ENCODE measurements at places on chromosomes 4 and X.

- DNase-seq = no peak
Observed at GRCh38 chr4:55143858-55144257, 18.5 kb upstream of the KDR start.

DNA sequence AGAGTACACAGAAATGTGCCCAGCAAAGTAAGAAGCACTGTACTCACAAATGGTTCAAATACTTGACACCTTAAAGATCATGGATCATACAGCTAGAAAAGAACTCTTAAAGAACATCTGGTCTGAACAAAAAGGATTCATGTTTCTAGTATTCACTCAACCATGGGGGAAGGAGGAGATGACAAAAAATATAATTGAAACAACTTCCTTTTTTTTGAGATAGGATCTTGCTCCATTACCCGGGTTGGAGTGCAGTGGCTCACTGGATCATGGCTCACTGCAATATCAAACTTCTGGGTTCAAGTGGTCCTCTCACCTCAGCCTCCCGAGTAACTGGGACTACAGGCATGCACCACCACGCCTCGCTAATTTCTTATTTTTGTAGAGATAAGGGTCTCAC is 6.0 kb downstream of the DHX15 start:
- peak; percentile 34 for DNase-seq

DNA sequence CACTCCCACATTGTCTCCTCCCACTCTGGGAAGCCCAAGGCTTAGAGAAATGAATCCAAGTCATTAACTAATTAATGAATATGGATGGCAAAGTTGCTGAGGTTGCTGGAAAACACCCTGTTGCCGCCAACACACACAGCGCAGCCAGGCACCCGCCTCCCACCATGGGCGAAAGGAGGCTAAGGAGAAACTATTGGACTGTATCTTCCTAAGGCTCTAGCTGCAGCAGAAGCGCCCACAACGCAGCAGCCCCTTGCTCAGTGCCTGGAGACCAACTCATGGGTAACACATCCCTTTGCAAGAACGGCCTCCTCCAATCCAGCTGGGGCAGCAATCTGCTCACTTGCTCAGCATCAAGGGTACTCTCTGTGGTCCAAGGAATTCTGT is 34.2 kb downstream of the TSC22D3 start:
- no peak for DNase-seq

- DNase-seq = peak; percentile 14
Observed at GRCh38 chr4:113899271-113900070, 80.0 kb downstream of the ARSJ start.

DNA sequence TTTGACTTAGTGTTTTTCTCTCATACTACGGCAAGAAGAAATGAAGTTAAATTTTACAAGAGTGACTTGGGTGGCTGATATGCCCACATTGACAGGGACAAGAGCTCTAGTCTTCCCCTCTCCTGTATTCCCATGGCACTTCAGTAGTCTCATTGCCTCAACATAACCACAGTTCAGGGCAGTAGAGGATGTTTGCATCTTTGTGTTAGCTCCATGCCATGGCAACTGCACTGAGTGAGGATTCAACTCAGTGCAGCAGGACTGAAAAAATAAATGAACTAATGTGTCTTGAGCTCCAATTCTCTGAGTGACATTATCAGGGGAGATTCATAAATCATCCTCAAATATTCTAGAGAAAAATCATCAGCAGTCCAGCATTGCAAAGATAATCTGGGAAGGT is 78.8 kb downstream of the TET2 start:
- no peak for DNase-seq

DNA sequence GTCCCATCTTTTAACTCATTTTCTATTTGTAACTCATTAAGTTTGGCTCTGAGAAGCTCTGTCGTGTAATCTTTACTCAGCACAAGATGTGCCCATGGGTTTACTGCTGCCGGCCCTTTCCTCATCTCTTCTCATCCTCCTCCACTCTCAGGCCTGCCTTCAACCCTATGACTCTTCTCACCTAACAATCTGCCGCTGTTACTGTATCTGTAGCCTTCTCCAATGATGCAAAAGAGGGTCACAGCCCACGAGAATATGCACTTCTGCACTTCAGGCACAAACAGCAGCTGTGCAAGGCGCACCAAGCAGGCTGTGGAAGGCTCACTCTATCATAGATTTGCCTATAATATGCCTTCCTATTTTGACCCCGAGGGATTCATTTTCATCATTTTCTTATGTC is 546.5 kb upstream of the GALNTL6 start:
- no peak for DNase-seq

DNA sequence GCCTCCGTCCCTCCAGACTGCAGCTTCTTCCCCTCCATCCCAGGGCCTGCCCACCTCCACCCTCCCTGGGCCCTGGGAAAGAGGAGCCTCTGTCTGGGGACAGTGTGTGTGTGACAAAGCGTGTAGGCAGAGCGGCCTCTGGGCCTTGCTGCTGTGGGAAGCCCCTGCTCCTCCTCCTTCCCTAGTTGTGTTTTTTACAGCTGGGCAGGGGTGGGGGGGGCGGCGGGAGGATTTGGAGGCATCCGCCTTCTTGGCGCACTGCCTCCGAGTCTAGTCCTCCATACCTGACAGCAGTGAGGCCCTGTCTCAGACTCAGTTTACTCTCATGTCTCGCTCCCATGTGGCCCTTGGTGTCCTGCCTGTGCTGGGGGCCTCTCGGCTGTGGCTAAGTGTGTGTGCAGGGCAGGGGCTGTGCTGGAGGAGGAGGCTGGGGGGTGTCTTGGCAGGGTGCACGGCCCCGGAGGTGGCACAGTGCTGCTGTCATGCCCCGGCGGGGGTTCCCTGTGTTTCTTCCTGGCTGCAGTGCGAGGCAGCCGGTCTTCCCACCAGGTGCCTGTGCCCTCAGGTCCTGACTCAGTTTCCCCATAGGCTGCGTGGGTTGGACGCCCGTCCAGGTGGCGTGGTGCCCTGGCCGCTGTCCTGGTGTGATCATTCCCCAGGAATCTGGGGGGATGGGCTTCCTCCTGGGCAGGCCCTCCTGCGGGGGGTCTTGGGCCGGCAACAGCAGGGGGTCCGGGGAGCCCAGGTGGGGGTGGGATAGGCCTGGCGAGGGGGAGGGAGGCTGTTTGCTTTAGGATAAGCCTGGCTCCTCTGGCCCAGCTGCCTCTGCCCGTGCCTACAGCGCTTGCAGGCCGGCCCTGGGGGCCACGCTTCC is 7.0 kb downstream of the FGFRL1 start:
- no peak for DNase-seq

DNA sequence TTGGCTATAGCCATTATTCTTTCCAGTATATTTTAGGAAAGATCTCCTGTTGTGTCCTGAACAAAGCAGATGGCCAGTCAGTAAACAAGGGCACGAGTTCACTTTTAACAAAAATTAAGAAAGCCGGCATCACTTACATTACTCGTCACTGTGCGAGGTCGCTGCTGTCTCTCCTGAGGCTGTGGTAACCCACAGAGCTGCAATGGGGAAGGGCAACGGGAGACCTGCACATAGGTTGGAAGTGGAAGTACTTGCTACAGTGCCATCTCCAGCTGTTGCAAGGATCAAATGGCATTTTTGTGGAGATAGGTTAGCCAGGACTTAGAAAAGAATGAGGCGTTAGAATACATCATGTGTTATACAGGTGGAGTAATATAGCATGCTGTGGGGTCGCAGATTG is 132.2 kb downstream of the KLHL8 start:
- DNase-seq = no peak

GRCh38 chrX:119763181-119763580 is 4.8 kb downstream of the SOWAHD start:
- DNase-seq = no peak

DNA sequence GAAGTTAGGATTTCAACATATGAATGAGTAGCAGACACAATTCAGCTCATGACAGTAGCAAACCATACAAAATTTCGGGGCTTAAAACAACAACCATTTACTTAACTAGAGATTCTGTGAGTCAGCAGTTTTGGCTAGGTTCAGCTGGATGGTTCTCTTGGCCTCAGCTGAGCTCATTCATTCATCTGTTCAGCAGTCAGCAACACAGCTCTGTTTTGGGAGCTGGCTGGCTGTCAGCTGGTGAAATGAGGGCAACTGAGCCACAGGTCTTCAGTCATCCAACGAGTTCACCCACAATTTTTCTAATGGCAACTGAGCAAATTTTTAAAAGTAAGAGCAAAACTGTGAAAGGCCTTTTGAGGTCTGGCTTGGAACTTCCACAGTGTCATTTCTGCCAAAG is 2005.1 kb upstream of the AGA start:
- no peak for DNase-seq

- no peak for DNase-seq
Observed at GRCh38 chrX:23383411-23383810, 48.8 kb downstream of the PTCHD1 start.

DNA sequence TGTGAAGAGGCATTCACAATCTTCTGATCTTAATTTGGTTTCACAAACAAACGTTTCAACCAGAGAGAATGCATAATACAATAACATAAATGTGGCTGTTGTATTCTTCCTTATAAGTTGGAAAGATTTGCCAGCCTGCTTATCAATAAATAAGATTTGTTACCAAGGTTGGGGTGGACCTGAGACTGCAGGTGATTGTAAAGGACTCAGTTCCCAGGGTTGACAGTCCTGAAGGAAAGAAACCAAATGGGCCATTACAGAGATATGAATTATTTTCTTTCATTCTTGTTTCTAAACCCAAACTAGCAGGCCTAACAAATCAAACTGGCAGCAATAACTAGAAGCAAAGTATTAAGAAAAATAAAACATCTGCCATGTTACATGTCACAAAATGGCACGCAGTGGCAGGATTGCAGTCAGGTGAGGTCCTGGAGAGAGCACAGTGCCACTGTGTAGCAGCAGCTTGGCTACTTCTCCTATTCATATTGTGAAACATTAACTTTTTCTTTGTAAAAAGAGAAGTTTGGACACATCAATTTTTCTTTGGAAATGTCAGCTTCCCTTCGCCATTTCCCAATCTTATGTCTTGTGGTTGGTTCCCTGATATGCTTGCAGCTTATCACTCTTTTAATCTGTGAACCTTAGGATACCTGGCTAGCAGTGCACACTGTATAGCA is 133.8 kb upstream of the EMCN start:
- DNase-seq = peak; percentile 89

DNA sequence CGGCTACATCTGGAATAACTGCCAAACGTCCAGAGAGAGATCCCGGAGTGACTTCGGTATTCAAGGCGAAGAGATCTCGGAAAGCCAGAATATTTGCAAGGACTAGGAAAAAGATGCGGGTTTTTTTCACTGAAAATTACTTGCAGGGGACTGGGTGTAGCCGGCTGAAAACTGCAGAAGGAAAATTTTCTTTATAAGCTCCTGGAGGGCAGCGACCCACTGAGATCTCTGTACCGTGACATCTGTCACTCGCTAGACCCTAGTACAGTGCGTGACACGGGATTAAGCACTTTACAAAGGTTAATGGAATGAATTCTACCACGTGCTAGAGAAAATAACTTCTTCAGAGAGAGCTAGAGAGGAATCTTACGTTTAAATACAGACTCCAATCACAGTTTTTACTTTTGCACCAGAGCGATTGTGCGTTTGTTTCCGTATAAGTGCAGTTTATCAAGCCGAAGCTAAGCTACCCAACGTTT is 1.1 kb upstream of the LCORL start:
- no peak for DNase-seq

DNA sequence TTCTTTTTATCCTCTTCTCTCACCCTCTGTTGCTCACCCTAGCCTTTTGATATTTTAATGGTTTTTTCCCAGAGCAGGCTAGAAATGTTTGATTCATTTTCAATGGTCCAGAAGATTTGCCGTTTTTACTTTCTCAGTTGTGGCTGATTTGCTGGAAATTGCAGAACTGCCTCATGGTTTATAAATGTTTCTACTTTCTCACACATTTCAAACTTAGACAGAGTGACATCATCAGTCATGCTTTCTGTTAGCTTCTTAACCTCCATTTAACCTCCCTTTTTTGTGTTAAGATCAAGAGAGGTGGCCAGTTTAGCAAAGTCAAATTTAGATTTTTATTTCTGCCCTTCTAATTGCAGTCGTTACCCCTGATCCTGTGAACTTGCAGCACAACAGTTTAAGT is 8.7 kb downstream of the RXFP1 start:
- DNase-seq = no peak

GRCh38 chr4:83356899-83357661 is 22.4 kb upstream of the HPSE start:
- no peak for DNase-seq

- no peak for DNase-seq
Observed at GRCh38 chrX:84218726-84219125, 30.7 kb upstream of the RPS6KA6 start.

- no peak for DNase-seq
Observed at GRCh38 chr4:84985952-84986351, 19.5 kb upstream of the WDFY3 start.

DNA sequence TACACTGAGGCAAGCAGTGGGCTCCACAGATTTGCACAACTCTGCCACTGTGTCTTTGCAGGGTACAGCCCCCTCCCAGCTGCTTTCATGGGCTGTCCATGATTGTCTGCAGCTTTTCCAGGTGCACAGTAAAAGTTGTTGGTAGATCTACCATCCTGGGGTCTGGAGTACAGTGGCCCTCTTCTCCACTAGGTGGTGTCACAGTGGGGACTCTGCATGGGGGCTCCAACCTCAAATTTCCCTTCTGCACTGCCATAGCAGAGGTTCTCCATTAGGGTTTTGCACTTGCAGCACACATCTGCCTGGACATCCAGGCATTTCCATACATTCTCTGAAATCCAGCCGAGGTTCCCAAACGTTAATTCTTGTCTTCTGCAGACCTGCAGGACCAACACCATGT is 1002.3 kb downstream of the FAM133A start:
- no peak for DNase-seq

- no peak for DNase-seq
Observed at GRCh38 chr4:87540146-87541058, 11.2 kb upstream of the SPARCL1 start.

DNA sequence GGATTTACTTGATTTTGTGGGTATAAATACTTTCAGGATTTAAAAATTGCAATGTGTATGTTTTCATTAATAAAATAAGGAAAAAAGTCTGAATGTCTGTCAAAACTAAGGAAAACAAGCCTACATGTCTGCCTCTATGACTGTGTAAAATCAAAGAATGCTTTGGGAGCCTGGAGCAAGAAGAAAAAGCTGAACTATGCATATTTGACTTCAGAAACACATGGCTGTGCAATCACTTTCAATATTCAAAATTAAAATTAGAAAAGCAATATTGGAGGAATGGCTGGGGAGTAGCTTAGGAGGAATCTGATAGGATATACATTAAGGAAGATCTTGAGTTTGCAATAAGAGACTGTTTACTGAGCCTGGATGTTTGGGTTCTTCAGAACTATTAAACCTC is 147.1 kb downstream of the ADAM29 start:
- DNase-seq = no peak

GRCh38 chr4:153850533-153851280 is 61.8 kb upstream of the SFRP2 start:
- no peak for DNase-seq

DNA sequence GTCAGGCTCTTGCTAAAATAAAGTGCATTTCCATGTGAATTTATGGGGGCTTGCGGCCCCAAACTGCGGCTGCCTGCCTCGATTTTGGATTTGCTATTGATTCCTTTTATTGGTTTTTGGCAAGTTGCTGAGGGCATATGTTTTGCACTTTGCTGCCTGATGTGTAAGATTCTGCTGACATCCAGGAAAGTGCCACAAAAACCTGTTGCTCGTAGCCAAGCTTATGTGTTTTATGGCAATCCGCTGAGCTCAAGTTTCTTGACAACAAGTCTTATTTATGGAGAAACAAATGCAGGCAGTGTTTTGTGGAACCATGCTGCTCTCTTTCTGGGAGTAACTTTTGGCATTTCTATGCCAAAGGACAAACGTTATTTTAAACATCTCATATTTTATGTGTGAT is 97.3 kb upstream of the DDIT4L start:
- DNase-seq = no peak
